Vagina (tissue), 2 donors: ENCODE measurements at places on chromosomes 3 and 15. TPM values are rescaled to one million over a fixed set of nuclear protein-coding genes. Genes with fewer than 3 reads are reported as not detected.

DNA sequence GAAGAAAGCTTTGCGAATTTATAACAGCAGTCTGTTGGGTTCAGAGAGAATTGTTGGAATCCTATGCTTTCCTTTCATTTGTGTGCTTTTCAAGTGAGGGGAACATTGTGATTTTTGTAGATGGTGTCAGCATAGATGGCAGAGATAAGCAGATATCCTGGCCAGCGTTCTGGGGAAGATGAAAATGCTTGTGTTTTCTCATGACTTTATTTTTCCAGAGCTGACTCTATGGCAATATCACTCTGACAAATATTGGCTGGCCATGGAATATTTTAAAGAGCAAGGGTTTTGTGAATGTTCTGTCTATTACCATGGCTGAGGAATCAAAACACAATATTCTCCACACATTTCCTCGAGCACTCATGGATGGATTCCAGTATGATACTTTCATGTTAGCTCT, 108.8 kb downstream of the MITF start:
- no peak overlapping the region for H3K4me3 ChIP-seq
- no peaks in the 10 kb centered on the region for H3K27me3 ChIP-seq
- H3K4me1 ChIP-seq, result peaks cover 12% of the 10 kb centered on the region
- H3K27ac ChIP-seq, result no peak overlapping the region

KNL1 gene
- 3.4 TPM for total RNA-seq

LRRC49 gene
- total RNA-seq, result 8.8 TPM

- no peaks in the 10 kb centered on the region for H3K36me3 ChIP-seq
- no peak overlapping the region for H3K27ac ChIP-seq
- no peak overlapping the region for H3K4me3 ChIP-seq
- H3K4me1 ChIP-seq, result no peaks in the 10 kb centered on the region
- H3K27me3 ChIP-seq, result no peaks in the 10 kb centered on the region
Observed at GRCh38 chr3:179227349-179227748, 23.6 kb downstream of the KCNMB3 start.

DNA sequence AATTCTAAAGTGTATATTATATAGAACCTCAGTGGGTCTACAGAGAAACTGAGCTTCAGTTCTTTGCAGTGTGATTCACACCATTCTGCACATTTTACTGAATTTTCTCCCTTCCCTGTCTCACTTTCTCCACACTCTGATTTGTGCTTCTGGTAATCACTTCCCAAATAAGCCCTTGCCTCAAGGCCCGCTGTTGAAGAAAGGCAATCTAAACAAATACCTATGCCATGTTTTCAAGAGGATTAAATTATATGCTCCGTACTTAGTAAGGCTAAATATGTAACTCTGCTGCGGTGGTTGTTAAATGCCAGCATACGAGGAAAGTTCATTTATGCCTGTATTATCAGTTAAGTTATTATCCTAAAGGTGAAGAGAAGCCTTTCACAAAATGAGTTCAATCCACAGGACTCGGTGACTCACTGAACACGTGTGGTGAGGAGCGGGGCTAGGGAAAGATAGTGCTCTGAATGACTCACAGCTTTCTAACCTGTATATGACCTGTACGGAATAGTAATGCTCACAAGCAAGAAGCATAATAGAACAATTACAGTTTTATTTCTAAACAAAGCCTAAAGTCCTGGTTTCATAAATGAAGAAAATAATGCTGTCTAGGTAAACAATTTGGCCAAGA, 25.1 kb downstream of the CNTN6 start:
- H3K36me3 ChIP-seq, result no peaks in the 10 kb centered on the region
- H3K27me3 ChIP-seq, result no peaks in the 10 kb centered on the region
- no peak for DNase-seq

NOX5 gene
- total RNA-seq, result 0.74 TPM

ZNF385D gene
- 13.5 TPM for total RNA-seq

GRCh38 chr3:57942872-57943283, 65.3 kb upstream of the FLNB start:
- no peaks in the 10 kb centered on the region for H3K27me3 ChIP-seq
- H3K4me1 ChIP-seq, result peaks cover 27% of the 10 kb centered on the region
- no peak for DNase-seq
- H3K36me3 ChIP-seq, result no peaks in the 10 kb centered on the region

DNA sequence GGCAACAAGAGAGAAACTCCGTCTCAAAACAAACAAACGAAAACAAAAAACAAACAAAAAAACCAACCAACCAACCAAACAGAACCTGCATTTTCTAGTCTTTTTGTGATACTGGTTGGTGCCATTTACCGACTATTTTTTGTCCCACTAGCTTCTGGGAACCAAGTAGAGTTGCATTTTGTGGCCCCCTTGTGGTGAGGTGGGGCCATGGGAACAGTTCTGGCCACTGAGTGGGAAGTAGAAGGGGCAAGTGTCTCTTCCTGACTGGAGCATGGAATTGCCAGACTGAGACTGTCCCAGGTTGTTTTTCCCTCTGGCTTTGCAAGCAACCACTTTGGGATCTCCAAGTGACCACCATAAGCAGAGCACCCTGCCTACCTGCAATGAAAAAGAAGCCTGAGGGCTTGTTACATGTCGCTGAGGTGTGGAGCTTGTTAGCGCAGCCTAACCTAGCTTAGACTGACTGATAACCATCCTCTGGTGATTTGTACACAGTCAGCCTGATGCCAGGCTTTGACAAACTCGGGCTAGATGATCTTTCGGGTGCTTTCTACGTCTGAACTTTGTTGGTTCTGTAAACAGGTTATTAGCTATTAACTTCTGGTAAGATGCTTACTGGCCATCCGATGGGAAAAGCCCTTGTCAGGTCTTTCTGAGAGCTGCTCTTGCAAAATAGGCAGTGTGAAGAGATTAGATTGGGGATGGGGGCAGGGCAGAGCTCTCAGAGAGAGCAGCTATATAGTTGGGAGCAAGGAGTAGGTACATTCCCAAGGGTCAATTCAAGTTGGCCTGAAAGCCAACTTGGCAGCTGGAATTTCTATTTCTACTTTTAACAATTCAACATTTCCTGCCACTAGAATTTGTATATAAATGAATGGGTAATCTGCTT, 172.2 kb downstream of the SSR3 start:
- H3K27me3 ChIP-seq, result no peaks in the 10 kb centered on the region
- no peak overlapping the region for H3K4me3 ChIP-seq
- no peak for DNase-seq
- no peaks in the 10 kb centered on the region for H3K4me1 ChIP-seq

GRCh38 chr3:124168271-124168670, 176.3 kb upstream of the ROPN1 start:
- DNase-seq, result no peak
- H3K27ac ChIP-seq, result no peak overlapping the region
- H3K27me3 ChIP-seq, result no peaks in the 10 kb centered on the region
- H3K4me1 ChIP-seq, result no peaks in the 10 kb centered on the region
- H3K36me3 ChIP-seq, result no peaks in the 10 kb centered on the region

- no peak for DNase-seq
- peak overlapping the region; percentile 6 for H3K27ac ChIP-seq
- no peaks in the 10 kb centered on the region for H3K36me3 ChIP-seq
Observed at GRCh38 chr3:66437341-66437929, 63.4 kb downstream of the LRIG1 start.
